Epithelial cell of esophagus (primary cell): ENCODE measurements at places on chromosomes 6 and 20.

DNA sequence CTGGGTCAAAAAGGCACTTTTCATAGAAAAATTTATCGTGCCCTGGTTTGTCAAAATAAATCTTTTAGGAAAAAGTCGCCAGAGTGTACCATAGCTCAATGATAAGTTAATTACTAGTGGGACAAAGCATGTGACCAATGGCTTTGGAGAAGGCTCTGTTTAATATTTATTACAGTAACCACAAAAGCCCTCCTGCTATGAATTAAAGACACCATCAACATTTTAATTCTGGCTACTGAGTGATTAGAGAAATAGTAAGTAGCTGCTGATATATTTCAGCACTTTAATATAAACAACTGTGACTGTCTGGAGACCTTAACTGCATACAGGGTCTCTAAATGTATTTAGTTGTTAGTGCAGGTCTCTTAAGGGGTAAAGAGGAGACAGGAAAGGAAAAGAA is 38.3 kb downstream of the KIF13A start:
- DNase-seq = no peak

- DNase-seq = no peak
Measured at GRCh38 chr6:84675651-84676050, 88.7 kb downstream of the TBX18 start.

DNA sequence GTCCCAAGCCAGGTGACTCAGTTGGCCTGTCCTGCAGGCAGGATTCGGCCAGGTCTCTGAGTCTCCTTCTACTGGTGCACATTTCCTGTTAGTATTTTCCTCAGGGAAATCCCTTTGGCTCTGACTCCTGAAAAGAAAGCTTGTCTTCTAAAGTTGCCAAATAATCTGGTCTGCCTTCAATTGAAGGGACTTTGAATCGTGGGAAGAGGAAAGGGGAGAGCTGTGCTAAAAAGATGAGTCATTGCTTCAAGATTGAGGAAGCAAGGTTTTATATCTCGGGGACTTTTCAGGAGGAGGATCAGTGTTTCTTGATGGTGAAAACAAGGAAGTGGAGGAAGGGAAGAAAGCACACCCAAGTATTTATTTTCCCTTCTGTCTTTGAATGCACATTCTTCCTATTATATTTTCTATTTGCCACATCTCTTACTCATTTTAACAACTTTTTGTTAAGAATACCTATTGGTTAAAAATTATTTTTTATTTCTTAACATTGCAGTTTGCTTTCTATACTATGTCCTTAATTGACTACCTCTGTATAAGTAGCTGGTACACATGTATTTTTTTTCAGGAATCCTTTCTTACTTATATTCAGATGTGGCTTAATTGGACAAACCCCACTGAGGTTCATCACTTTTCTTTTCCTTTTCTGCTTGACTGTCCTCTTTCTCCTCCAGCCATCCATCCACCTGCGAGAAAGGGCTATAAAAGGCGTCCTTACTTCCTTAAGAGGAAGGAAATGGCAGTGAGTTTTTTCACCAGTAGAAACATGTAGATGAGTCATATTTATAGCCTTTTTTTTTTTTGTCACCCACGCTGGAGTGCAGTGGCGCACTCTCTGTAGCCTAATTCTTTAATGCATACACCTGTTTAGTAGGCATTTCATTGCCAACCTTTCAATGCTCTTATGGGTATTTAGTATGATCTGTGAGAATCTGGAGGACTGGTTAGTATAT is 15.0 kb upstream of the IFNGR1 start:
- DNase-seq = peak; percentile 91

- DNase-seq = no peak
Measured at GRCh38 chr20:8798505-8798904, 270.4 kb upstream of the PLCB4 start.

DNA sequence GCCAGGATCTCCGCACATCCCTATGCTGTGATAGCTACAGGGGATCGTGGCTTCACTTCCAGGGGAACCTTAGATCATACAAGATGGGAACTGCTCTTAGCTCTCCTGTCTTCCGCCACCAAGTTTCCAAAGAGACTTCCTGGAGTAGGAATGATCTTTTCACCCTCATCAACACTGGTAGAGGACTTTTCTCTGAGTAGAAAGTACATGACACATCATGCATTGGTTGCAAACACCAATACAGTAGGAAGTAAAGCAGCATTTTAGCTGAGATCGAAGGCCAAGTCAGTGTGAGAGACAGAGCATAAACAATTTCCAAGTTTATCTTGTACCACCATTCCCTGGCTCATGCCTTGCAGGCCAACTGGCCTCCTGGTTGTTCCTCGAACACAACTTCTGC is 113.1 kb upstream of the NEDD9 start:
- DNase-seq = no peak

DNA sequence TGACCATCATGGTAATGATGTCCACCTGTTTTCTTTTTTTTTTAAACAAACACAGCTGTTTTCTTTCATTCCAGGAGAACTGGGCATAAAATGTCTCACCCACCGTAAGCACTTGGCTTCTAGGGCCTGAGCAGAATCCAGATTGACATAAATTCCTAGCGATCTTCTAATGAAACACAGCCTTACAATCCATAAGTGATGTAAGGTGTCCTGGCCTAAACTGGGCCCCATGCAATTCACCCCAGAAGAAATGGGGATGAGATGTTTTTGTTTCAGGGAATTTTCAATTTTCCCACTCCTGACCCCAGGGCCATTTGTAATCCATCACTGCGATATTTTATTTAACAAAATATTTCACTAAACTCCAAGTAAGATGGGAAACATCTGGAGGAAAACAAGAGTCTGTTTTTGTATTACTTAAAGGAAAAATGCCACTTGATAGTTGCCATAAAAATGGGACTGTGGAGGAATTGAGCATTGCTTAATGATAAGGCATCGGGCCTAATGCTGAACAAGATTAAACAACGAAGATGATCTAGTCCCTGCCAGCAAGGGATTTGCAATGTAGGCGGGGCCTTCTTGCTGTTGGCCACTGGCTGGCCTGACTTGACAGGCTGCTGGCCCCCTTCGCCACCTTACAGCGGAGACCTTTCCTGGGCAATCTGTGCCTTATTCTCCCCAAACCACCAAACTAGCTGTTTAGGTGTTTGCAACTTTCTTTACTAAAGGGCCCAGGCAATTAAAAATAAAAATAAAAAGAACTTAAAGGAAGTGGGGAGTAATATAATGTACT is 183.7 kb downstream of the CD109 start:
- DNase-seq = no peak

GRCh38 chr6:25314509-25315175 is 35.5 kb downstream of the CARMIL1 start:
- DNase-seq = no peak

DNA sequence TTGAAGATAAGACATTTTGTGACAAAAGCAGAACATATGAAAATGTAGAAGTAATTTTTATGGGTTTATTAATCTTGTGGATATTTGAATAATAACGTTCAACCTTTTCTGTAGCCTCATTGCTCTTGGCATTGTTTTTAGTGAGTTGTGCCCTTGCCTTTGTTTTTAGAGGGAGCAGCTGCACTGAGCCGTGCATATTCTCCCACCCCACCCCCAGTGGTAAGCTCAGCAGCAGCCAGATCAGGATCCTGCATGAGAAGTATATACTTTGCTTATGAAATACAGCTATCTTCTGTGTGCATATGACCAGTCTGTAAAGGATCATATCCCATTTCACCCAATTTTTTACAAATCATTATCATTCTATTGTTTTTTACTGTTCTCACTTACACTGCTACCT is 184.2 kb downstream of the COL9A1 start:
- no peak for DNase-seq

GRCh38 chr6:33957892-33958525 is 154.2 kb upstream of the MLN start:
- no peak for DNase-seq

DNA sequence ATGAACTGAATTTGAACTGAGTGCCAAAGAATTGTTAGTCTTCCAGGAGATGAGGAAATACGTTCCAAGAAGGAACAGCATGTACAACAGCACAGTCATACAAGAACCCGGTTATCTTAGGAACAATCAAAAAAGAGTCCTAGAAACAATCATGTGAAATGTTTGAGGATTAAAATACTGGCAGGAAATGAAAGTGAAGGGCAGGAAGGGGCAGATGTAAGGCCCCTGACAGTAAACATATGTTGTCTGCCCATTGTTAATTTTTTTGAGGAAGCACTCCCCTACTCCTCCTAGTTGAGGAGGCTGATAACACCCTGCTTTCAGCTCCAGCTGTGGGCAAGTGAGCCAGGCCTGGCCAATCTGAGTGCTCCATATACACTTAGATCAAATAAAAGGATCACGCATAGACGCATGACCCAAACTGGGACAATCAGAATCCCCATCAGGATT is 220.9 kb downstream of the HACE1 start:
- DNase-seq = no peak

DNA sequence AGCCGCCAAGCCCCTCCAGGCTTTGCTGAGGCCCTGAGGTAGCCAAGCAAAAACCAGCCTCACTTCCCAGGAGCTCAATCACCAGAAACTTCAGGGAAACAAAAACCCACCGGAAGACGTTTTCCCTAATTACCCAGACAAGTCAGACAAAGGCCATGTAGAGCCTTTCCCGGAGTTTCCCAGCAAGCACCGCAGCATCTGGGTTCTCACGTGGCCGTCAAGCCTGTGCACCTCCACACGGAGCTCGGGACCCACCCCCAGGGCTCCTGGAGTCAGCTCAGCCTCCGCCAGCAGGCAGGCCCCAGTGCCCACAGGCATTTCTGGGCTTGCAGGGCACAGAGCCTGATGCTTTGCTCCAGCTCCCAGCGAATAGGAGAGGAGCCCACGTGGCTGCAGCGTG is 10.1 kb upstream of the MRGBP start:
- no peak for DNase-seq

- no peak for DNase-seq
Measured at GRCh38 chr20:59134182-59134581, 29.4 kb upstream of the ZNF831 start.

DNA sequence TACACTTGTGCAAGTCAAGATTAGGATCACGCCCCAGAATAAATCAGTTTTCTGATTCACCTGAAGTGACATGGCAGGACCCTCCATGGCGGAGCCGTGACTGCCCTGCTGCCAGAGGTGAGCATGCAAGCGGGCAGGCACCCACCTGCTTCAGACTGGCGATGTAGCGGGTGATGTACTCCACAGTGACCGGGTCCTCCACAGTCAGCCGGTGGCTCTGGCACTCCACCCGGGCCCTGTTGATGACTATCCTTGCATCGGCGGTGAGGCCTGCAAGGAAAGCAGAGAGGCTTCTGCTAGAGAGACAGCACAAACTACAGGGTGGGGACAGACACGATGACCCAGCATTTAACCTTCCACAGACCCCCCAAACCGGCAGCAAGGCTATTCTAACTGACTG is 3.6 kb downstream of the PSMA7 start:
- DNase-seq = no peak

- DNase-seq = no peak
Measured at GRCh38 chr20:44537993-44538392, 16.1 kb upstream of the SERINC3 start.

- no peak for DNase-seq
Measured at GRCh38 chr6:16466800-16467553, 228.6 kb downstream of the GMPR start.

GRCh38 chr6:52210227-52210626 is 24.1 kb downstream of the IL17A start:
- no peak for DNase-seq

GRCh38 chr20:8573686-8574085 is 441.6 kb downstream of the PLCB1 start:
- DNase-seq = no peak

DNA sequence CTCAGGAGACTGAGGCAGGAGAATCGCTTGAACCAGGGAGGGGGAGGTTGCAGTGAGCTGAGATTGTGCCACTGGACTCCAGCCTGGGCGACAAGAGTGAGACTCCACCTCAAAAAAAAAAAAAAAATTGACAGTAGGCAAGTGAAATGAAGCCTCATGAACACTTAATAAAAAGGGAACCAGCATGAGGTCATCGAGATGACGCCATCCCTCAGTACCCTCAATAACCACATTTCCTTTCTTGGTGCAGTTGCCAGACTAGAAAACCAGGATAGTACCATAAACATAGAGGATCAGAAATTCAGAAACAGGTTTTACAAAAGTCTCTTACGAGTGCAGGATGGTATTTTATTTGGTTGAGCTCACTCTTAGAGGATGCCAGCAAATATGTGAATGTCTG is 584.1 kb downstream of the MAFB start:
- DNase-seq = peak; percentile 1

DNA sequence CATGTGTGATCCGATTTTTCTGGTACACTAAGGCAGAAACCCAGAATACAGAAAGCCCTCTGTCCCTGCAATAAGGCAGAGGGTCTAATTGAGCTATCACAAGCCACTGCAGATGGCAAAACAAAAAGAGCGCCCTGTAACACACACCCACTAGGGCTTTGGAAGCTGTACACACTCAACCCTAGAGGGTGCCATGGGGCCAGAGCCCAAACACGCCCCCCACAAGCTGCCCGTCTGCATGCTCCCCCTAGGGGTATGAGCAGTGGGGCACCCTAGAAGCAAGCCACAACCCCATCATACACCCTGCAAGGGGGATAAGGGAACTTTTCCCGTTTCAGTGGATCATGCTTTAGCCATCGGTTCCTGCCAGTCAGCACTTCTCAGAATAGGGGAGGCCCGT is 62.2 kb upstream of the PDE10A start:
- DNase-seq = no peak

- peak; percentile 95 for DNase-seq
Measured at GRCh38 chr20:44572551-44573500, 9.6 kb upstream of the PKIG start.

DNA sequence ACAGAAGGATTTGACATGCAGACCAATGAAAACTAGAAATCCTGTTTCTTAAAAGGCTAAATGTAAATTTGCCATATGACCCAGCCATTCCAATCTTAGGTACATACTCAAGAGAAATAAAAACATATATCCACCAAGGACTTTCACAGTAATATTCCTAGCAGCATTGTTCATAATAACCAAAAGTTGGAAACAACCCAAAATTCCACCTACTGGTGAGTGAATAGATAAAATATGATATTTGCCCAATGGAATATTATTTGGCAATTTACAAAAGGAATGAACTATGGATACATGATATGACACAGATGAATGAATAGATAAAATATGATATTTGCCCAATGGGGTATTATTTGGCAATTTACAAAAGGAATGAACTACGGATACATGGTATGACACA is 22.7 kb downstream of the MTCL3 start:
- peak; percentile 30 for DNase-seq

GRCh38 chr6:117919775-117920729 is 13.0 kb downstream of the SLC35F1 start:
- no peak for DNase-seq

DNA sequence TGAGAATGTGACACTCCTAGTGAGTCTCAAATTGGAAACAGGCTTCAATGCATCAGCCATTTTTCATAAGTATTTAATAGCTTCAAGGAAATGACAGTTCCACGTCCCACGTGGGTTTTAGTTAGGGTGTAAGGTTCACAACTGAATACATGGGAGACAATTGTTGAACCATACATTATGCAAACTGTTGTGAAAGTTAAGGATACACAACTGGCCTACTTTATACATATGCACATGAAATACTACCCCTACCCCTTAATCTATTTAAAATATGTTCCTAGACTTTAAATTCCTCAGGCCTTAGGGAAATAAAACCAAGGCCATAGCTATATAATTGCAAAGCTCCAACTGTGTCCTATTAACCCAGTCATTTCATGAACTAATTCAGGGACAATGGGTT is 436.1 kb downstream of the BTBD3 start:
- no peak for DNase-seq

GRCh38 chr6:80714513-80714912 is 608.0 kb downstream of the BCKDHB start:
- DNase-seq = no peak

- no peak for DNase-seq
Measured at GRCh38 chr6:2436410-2437154, 191.2 kb upstream of the GMDS start.

- DNase-seq = peak; percentile 77
Measured at GRCh38 chr20:56974499-56975250, 291.8 kb downstream of the BMP7 start.
